ENCODE measurements at places on chromosomes 11 and 22.

DNA sequence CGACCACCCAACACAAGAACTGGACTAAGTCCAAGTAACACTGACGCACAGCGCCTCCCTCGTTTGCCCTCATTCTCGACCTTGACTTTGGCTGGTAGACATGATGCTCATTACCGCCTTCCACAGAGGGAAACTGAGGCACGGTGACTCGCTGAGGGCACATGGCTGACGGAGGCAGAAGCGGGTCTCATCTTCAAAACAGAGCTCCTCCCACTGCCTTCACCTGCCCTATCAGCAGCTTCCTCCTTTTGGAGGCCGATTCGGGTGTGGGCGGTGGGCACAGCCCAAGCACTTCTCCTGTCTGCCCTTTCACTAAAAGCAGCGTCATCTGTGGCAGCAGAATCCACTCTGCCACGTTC lies 2.0 kb upstream of the KMT5B start:
- DNase-seq = no peak

GRCh38 chr11:8512547-8512946 lies 81.5 kb downstream of the STK33 start:
- DNase-seq = no peak

GRCh38 chr22:26210334-26210733 lies 41.1 kb downstream of the SEZ6L start:
- no peak for DNase-seq

- no peak for DNase-seq
These were observed 1403.5 kb downstream of the BRD1 start for GRCh38 chr22:48424201-48424627.

- no peak for DNase-seq
These were observed 1.0 kb downstream of the SUN2 start for GRCh38 chr22:38754751-38755154.

- no peak for DNase-seq
These were observed 92.5 kb downstream of the DSCAML1 start for GRCh38 chr11:117704395-117705100.

DNA sequence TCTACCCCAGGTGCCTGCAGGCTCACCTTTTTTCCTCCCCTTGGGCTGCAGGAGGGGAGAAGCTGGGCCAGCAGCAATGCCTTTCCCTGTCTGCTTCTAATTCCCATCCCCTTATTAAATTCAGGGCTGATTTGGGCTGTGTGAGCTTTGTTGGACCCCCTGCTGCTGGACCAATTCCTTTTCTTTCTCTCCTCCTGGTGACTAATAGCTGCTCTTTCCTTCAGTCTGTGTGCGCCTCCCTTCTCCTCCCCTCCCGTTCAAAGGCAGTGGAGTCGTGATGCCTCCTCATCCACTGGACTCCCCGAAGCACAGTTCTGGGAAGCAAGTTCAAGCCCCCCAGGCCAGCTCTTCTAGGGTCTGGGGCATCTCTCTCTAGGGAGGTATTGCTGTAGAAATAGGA lies 567.9 kb upstream of the CADM1 start:
- no peak for DNase-seq

DNA sequence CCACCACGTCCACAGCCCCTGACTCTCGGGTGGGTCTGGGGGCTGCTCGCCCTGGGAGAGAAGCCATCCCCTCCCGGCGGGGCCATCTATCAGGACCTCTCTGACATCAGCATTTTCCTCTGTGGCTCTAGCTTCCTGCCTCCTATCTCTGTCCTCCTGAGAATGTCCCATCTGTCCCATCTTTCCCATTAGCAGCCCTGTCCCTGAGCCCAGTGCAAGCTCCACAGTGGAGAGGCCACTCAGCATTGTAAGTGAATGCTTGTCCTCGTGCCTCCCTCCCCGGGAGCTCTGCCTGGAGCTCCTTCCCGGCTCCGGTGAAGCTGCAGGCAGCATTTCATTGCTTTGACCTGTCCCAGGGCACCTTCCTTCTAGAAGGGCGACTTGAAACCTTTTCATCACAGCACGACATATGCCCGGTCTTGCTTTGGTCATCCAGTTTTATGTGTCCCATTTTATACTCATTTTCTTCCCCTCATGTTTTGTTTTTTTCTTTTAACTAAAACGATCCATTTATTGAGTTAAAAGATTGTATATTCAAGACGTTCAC lies 49.7 kb downstream of the RTN4R start:
- DNase-seq = no peak

DNA sequence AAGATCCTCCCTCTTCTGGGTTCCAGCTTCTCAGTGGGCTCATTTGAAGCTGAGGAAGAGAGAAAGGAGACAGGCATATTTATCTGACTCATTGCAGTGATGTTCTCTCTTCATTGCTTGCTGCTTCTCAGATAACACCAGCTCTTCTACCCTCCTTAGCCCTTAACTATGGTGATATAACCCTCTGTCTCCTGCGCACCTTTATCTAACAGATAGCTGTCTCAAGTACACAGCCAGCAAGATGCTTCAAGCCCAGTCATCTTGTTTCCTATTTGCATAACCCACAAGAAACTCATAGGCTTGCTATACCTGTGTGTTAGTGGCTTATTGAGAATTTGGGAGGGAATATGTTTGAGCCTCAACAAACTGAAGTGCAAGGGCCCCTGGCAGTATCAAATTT lies 12.6 kb downstream of the PRSS23 start:
- no peak for DNase-seq

- no peak for DNase-seq
These were observed 43.6 kb upstream of the DDX6 start for GRCh38 chr11:118834427-118835028.

DNA sequence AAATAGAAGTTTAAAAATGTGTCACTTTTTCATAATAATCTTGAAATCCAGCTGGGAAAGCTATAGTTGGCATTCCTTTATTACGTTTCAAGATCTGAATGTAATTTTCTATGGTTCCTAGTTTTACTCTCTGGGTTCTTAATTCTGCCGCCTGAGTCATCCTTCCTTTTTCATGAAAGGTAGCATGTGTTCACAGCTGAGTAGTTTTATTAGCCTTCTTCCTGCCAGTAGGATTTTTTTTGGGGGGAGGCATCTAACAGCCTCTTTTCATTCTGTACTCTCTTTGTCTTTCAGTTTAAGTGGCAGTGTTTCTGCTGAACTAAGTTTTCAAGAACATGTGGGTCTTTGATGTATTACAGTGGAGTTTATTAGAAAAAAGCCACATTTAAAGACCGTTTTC lies 36.5 kb downstream of the OR2AG2 start:
- DNase-seq = no peak

DNA sequence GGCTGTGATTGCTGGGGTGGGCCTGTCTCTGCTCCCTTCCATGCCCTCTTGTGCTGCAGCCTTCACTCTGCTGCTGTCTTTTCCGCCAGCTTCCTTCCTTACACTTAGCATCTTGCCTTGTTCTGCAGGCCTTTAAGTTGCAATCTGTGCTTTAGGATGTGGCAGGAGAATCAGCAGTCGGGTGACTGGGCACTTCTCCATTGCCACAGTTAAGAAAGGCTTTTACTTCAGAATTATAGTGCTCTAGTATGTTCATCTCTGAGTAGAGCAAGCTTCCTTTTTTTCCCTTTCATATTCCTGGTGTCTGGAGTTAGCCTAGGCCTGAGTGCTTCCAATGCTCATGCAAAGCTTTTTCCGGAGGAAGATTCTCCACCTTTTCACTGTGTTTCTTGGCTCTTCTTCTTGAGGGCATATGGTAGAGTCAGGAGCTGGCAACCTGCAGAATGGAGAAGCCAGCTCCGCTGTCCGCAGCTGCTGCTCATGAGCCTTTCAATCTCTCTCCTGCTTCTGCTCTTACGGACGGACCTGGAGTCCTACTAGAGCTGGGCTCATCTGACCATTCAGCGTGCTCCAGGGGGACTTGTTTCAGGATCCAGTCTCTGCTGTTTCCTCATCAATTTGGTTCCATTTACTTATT lies 20.2 kb downstream of the PPP6R2 start:
- no peak for DNase-seq

DNA sequence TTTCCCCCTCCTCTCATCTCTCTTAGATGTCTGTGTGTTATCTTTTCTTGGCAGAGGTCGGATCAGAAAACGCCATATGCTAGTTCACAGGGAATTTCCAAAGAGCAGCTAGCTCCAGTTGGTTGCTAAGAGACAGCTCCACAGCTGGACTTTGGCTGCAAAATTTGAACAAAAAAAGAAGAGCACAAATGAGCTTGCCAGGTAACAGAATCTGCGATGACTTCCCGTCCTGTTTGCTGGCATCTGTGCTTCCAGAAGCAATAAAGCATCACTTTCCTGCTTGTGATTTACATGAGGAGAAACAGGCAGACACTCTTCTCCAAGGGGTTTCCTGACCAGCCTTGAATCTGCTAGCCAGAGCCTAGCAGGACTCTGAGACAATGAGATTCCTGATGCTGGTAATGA lies 596.0 kb upstream of the B3GAT1 start:
- DNase-seq = no peak

DNA sequence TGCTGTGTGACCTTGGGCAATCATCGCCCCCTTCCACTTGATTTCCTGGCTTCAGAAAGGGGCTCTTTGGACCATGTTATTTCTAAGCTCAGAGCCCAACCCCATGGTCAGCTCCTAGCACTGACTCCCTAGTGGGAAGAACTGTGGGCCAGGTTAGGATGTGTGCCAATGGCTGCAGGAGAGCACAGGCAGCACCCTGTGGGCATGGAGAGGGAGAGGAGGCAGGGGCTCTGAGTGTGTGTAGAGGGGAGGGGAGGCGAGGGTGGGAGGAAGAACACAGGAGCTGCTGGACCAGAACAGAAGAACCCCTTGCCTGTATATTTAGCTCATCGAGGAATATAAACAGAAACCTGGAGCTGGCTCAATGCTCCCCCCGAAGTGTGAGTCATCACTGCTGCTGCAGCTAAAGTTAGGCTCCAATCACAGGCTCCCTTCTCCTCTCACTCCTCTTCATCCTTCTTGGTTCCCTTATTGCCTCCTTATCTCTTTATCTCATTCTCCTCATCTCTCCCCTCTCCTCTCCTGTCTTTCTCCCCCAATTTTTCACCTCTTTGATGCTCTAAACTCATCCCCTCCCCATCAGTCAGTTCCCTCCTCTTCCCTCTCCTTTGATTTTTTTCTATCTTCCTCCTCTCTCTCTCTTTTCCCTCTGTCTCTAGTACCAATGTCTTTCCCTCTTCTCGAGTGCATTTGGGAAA lies 14.5 kb upstream of the RPS19BP1 start:
- no peak for DNase-seq

DNA sequence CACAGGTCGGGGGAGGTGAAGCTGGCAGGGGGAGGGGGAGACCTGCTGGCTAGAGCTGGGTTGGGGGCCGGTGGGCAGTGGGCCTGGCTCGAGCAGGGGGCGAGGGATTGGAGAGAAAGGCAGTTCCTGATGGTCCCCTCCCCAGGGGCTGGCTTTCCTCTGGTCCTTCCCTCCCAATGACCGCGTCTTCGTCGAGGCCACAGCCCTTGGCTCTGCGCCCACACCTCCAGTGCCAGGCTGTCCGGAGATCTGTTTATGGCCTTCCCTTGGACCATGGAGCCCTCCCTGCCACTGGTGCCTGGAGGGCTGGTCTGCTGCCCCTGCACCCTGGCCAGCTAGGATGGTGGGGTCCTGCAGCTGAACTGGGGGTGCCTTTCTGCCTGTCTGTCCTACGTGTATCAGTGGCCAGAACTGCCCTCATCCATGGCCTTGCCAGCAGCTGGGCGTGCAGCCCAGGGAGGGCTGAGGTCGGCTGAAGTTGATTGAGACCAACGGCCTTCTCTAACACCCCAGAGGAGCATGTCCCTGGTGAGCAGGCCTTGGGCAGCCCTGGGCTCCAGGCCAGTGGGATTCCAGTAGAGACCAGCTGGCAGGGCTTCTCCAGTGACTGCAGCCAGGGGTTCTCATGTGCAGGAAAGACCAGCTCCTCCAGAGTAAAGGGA lies 12.3 kb downstream of the TANGO2 start:
- DNase-seq = peak; percentile 75

- DNase-seq = no peak
These were observed 1059.4 kb upstream of the CCDC90B start for GRCh38 chr11:84345597-84345996.

GRCh38 chr11:116791002-116791812 lies 472 bp downstream of the APOA5 start:
- DNase-seq = peak; percentile 83

- DNase-seq = peak; percentile 72
These were observed 4.0 kb downstream of the TRIM6 start for GRCh38 chr11:5600374-5600851.

DNA sequence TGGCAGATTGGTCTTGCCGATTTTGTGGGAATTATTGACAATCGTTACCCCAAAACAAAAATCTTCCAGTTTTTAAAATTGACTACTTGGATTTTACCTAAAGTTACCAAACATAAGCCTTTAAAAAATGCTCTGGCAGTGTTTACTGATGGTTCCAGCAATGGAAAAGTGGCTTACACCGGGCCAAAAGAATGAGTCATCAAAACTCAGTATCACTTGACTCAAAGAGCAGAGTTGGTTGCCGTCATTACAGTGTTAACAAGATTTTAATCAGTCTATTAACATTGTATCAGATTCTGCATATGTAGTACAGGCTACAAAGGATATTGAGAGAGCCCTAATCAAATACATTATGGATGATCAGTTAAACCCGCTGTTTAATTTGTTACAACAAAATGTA lies 37.2 kb downstream of the IGLL1 start:
- no peak for DNase-seq

- DNase-seq = peak; percentile 88
These were observed 21.6 kb downstream of the LRRC55 start for GRCh38 chr11:57203359-57203758.

DNA sequence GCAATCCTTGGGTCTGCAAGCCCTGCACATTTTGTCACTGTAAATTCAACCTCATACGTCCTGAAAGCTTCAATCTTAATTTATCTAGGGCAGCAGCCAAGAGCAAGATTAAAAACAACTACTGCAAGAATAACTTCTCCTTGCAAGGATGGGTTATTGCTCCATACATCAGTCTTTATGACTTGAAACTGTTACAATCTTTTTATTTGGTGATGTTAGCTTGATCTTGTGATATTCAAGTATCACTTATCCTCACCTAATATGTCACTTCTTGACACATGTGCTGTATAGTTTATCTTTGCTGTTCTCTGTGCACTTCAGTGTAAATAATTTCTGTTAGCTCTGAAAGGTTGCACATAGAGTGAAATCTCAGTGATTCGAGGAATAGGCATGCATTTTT lies 14.7 kb upstream of the APLP2 start:
- no peak for DNase-seq

GRCh38 chr11:46564459-46564858 lies 29.4 kb downstream of the AMBRA1 start:
- no peak for DNase-seq

DNA sequence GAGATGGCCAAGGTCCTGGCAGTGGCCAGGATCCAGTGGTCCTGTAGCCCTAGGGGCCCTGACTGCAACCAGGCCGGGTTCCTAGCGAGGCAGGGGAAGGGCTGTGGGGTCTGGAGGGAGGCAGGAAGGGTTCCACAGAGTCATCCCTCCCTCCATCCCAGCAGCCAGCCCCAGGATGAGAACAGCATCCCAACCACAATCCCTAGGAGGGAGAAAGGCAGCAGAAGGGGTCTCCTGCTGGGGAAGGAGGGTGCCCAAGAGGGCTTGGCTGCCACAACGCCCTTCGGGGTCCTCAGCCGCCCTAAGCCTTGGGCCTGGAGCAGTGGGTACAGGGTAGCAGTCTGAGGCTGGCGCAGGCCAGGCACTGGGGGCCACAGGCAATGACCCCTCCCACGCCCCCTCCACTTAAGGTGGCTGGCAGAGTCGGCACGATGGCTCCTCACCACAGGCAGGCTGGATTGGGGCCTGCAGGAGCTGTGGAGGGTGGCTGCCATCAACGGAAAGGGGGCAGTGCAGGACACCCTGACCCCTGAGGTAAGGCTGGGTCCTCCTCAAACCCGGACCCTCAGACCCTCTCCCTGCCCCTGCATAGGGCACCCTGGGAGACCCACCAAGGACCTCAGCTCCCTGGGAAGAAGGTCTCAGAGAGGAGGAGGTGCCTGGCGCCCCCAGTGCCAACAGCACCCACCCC lies 7.2 kb downstream of the SLC22A12 start:
- no peak for DNase-seq

GRCh38 chr22:22520667-22521602 lies 865 bp upstream of the ZNF280A start:
- no peak for DNase-seq
